Suppressor macrophage treated with lipopolysaccharide for 1 hour (primary cell): ENCODE measurements at places on chromosomes 6 and 20.

- no peak for DNase-seq
These were observed 20.5 kb downstream of the EPB41L1 start for GRCh38 chr20:36175016-36175415.

GRCh38 chr6:148251891-148252290 lies 90.7 kb upstream of the SASH1 start:
- no peak for DNase-seq

DNA sequence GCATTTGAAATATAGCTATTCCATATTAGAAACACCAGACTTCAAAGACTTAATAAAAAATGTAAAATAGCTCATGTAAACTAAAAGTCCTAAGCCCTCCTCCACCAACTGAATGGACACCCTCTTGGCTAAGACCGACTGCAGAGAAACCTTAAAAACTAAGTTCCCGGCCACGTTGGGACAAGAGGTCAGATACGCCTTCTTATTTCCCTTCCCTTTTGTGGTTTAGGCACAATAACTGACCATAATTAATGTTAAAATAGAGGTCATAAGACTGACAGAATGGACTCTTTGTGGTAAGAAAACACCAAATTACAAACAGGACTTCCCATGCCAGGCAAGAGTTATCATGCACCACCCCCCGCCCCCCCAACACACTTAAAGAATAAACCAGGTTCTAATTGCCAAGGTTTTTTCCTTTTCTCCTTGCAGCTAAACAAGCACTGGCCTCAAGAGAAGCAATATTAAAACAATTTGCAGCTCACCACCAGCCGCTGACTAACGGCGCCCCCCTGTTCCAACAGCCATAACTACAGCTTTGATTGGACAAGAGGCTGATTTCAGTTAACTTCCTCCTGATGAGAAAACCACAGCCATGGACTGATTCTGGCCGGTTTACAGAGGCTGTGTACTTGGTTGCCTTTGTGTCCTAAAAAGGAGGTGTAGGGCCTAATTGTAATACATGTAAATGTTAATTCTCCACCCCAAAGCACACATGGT lies 10.7 kb upstream of the LAMP5 start:
- DNase-seq = peak; percentile 77

DNA sequence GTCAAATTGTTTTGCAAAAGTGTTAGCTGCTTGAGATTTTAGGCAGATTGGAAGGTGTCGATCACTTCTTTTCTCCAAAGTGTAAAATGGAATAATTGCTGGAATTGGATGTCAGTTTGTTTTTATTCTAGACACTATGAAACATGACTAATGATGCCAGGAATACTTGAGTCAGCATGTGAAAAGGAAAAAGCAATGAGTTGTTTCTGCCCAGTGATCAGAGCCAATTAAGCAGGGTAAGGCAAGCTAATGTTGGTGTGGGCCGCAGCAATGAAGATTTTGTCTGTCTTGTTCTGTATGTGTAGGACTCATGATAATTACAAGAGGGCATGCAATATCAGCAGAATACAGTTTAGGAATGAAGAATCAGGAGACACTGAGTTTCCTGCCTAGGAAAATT lies 110.3 kb downstream of the CARMIL1 start:
- DNase-seq = no peak

GRCh38 chr6:122947355-122947754 lies 48.7 kb upstream of the CLVS2 start:
- no peak for DNase-seq

DNA sequence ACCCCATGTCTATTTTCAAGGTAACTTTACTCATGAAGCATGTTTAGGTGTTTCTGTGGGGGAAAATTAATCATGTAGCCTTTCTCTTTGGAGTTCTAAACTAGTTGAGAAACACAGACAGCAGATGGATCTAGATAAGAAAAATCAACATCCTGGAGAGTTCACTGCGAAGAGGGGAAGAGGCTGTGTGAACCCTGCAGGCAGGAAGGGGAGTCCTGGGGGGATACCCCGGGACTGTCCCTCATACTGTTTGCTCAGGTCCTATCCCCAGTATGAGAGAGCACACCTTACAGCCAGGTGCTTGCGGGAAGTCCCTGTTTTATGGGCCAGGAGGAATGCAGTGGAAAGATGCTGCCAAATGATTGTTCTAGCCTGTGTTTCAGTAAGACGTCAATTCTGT lies 32.7 kb downstream of the CHMP4B start:
- no peak for DNase-seq

GRCh38 chr6:150245148-150245935 lies 102.5 kb downstream of the PPP1R14C start:
- no peak for DNase-seq

DNA sequence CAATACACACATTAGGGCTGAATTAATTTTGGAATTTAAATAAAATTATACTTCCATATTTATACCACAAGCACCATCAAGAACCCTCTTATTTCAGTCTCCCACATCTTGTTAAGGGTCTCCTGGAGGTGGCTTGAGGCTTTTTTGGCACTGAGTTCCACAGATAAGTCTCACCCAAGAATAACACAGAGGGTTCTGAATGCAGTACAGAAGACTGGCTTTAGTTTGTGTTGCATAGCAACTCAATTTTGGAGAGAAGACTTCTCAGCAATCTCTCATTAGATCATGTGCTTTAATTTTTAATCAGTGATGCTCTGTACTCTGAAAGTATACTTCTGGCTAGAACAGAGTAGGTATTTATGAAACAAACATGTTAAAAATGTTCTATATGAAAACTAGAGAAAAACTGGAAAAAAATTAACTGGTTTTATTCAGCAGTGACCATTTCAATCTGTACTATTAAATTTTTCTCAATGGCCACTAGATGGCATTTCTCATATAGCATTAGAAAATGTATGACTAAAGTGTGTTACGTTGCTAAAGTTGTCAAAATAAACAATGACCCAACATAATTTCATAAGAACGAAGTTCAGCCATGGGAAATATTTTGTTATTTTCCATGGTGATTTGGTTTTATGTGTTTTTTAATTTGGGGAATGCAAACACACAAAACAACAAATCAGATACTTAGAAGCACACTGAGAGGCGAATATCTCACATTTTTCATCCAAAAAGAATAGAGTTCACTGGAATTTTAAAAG lies 32.7 kb upstream of the MAP7 start:
- peak; percentile 93 for DNase-seq

DNA sequence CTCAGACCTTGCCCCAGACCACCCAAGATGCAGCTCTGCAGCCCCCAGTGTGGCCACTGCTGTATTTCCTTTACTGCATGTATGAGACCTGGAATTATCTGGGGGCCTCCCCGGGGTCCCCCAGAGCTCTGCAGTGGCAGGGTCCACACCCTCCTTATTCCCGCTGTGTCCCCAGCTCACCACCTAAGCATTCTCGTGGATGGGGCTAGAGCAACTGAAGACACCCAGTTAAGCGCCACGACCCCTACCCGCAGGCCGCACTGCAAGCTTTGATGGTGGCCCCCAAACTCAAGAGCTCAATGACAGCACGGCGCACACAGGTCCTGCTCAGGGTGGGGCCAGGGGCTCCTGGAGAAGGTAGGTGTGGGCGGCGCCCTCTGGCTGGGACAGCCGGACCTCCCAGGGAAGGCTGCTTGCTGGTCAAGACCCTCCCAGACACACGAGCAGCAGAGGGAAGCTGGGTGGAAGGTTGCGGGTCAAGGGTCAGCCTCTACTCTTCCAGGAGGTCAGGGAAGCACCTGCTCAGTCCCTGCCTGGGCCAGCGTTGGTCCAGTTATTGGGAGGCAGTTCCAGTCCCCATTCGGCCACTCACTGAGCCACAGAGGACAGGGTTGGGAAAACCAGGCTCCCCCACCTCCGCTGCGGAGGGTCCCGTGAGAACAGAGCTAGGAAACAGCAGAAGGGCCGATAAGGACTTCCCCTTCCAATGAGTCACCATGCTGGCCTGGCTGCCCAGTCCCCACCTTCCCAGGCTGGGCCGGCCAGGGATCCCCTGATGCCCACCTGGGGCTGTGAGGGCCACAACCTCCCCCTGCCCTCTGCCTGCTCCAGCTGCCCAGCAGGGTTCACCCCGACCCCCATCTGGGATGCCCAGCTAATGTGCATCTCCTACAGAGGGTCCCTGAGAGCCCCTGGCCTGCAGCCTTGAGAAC lies 2.9 kb downstream of the LAMA5 start:
- DNase-seq = peak; percentile 51

GRCh38 chr6:86820750-86821149 lies 116.6 kb upstream of the HTR1E start:
- no peak for DNase-seq

DNA sequence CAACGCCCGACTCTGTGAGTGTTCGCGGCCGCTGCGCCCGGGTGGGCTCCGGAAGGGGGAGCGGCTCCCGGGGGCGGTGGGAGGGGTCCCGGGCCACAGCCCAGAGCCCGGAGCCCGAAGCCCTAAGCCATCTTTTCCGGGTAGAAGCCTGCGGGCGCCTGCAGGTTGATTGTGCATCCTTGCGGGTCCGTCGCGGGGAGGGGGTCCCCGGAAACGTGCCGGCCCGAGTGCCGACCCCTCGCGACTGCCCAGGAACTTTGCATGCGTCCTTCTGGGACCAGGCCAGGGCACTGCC lies 413 bp downstream of the PTPRA start:
- peak; percentile 73 for DNase-seq

DNA sequence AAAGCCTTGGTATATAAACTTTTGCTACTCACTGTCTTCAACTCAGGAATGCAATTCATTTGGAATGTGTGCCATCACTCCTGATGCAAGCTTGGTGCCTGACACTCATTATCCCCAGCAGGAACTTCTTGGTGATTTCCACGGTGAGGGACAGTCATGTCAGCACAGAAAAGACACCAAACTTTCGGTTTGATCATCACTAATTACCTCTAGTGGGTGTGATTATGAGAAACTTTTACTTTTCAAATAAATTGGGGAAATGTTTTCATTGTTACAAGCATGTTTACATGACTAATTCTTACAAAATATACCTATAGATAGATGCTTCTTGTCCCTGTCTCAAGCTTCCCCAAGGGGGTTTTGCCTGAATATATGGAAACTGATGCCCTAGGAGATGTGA lies 40.9 kb downstream of the RPP40 start:
- DNase-seq = peak; percentile 13

DNA sequence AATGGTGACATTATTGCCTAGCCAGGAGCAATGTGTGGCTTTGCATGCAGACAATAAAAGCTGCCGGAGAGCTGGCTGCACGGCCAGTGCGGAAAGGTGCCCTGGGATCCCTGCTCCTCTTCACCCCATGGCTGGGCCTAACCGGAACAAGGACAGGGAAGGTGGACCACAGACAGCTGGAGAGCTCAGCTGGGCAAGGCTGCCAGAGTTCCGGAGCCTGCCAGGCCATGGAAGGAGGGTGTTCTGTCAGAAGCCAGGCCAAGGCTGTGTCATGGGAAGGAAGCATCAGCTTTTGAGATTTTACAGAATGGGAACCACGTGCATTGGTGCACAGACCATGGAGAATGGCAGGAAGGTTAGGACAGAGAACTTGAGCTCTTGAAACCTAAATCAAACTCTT lies 25.0 kb downstream of the MAP1LC3A start:
- DNase-seq = no peak

GRCh38 chr6:127464881-127465459 lies 5.8 kb upstream of the KIAA0408 start:
- DNase-seq = peak; percentile 85

GRCh38 chr6:149056777-149057463 lies 260.6 kb upstream of the TAB2 start:
- DNase-seq = no peak

- no peak for DNase-seq
These were observed 147.2 kb downstream of the TFAP2C start for GRCh38 chr20:56776345-56776744.

DNA sequence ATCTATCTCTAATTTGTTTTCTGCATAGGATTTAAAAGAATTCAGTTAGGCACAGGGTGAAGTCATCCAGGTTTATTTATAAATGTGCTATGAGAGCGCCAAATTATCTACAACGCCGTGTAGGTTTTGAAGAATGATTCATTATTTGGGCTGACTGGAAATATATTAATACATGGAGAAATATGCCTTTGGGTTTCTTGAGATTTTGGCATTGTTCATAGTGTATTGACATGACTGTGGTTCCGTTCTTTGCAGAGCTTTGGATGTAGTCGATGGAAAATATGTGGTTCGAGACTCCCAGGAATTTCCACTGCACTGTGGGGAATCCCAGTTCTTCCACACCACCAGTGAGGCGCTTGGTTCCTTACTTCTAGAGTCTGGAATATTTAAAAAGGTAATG lies 90.9 kb downstream of the CRYBG1 start:
- peak; percentile 80 for DNase-seq

- peak; percentile 95 for DNase-seq
These were observed 23.6 kb downstream of the BCL2L1 start for GRCh38 chr20:31698803-31699718.

- DNase-seq = no peak
These were observed 74.8 kb downstream of the RIN2 start for GRCh38 chr20:19832875-19833274.

DNA sequence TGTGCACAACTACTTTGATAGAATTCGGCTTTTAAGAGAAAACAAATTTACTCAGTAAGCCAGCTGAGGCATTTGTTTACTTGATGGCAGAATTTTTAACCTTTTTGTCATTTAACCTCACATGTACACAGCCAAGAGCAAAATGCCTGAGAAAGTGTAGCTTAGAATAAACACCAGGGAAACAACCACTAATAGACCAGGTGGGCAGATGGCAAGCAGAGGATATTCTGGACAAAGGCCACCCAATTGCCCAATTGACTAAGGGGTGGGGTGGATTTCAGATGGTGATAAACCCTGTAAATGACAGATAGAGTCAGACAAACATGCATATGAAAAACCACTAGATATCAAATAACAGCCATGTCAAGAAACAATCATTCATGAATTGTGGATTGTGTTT lies 190.7 kb upstream of the FBXL4 start:
- DNase-seq = no peak

DNA sequence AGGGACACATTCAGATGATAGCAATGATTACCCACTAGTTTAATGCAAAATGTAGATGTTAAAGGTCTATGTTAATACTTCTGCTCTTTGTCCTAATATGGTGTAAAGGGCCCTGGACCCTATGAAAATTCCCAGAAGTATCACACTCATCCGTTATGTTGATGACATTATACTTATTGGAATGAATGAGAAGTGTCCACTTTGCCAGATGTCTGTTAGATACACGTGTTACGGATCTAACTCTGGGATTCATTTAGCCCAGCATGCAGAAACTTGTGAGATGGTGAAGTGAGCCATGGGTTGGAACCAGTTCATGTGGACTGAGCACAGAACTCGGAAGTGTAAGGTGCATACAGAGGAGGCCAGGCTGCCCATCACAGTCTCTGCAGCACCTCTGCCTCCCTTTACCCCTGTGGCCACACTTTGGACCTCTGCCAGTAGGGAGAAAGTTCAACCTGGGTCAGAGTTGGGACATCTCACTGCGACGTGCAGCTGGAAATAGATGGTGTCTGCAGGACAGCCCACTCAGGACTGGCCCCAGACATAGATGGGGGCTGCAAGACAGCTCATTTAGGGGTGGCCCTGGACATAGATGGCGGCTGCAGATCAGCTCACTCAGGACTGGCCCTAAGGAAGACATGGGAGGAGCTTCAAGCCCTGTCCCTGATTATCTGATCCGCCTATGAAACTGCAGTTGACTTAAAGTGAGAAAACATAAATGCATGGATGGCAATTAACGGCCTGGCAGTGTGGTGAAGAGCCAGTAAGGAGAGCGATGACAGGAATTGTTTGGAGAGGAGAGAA lies 71.2 kb upstream of the THBS2 start:
- DNase-seq = no peak
